ENCODE measurements at places on chromosomes 1 and 21. TPM values are rescaled to one million over a fixed set of nuclear protein-coding genes. Genes with fewer than 3 reads are reported as not detected.

DNA sequence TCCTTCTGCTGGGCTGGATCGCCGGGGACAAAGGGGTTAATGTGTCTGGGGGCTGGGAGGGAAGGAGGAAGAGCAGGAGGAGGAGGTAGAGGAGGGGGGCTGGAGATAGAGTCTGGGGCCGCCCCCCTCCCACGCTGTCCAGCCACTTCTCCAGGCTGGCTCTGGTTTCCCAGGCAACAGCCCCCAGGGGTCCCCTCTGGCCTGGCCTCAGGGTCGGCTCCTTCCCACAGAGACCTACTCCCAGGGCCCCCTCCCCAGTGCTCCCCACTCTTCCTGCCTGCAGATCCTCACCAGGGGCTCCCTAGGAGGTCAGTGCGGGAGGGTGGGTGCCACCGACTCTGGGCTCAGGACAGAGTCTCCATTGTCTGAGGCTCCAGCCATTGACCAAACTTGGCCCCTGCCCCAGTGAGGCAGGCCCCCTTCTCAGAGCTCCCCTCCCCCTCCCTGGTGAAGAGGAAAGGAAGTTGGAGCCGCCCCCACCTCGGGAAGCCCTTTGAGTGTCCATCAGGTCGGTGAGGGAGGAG, 34.1 kb downstream of the ARHGEF10L start:
- DNase-seq, result no peak

DNA sequence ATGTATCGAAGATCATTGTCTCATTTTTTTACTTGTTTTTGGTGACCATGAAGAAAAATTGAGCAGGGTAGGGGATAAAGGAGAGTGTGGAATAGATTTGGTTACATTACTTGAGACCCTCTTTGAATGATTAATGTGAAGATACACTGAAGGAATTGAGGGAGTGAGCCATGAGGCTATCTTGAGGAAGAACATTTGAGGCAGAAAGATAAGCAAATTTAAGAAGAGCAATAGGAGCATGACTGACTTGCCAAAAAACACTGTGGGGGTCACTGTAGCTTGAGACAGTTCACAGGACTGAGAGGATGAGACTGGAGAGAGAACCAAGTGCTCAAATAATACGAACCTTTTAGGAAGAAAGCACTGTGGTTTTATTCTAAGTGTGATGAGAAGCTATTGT, 43.1 kb upstream of the PTPRC start:
- no peak for DNase-seq

- no peak for DNase-seq
These were observed 14.4 kb downstream of the S100A16 start for GRCh38 chr1:153598309-153599172.

Gene FCRL1
- total RNA-seq, result 0.85 TPM

Gene OR2L8
- total RNA-seq, result not detected

All from left lung (tissue), 14 donors.